ENCODE measurements at places on chromosomes 12 and 14. TPM values are rescaled to one million over a fixed set of nuclear protein-coding genes. Genes with fewer than 3 reads are reported as not detected.

DNA sequence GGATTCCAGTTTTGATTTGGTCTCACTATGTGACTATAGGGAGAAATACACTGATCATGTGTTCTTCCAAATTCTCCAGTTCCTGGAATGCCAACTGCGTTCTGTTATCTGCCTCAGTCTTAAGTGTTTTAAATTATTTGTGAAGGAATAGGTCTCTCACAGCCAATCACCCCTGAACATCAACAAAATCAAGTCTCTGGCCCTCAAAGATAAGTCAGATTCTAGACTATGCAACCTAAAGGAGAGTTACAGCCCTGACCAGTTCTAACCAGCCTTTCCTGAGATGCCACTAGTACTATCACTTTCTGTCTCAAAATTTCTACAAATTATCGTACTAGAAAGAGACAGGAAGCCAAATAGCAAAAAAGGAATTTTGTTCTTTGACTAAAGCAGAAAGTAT lies 22.3 kb downstream of the ZFC3H1 start:
- no peak for DNase-seq

DNA sequence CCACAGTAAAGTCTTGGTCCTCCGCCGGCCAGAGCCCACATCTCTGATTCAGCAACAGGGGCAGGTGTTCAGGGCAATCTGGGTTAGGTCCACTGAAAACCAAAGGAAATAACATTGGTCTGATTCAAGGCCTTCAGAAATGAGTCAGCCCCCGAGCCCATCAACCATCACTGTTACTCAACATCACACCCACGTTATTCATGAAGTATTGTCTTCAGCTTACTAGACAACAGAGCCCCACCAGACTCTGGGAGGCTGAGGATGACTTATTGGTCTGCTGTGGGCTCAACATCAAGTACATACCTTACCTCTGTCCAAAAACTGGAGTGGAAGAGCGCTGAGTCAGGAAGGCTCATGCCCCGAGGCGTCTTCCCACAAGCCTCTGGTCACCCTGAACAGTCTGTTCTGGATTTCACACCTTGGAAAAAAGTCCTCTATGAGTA lies 97.5 kb downstream of the ZFP36L1 start:
- peak; percentile 100 for DNase-seq

DNA sequence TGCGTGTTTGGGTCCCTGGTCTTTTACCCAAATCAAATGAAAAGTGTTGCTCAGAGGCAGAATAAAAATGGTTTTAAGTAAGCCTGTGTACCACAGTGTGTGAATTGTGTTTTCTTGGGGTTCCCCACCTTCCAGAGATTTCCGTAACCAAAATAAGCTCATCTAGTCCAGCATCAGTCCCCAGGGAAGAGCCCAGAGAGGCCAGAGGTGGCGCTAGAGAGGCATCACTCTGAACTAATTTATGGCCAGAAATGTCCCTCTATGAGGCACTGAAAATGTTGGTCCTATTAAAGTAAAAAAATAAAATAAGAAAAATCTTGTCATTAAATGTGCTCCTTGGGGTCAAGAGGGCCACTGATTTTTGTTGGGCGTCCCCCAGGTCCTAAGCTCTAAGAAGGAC lies 24.9 kb upstream of the PRKAB1 start:
- no peak for DNase-seq

DNA sequence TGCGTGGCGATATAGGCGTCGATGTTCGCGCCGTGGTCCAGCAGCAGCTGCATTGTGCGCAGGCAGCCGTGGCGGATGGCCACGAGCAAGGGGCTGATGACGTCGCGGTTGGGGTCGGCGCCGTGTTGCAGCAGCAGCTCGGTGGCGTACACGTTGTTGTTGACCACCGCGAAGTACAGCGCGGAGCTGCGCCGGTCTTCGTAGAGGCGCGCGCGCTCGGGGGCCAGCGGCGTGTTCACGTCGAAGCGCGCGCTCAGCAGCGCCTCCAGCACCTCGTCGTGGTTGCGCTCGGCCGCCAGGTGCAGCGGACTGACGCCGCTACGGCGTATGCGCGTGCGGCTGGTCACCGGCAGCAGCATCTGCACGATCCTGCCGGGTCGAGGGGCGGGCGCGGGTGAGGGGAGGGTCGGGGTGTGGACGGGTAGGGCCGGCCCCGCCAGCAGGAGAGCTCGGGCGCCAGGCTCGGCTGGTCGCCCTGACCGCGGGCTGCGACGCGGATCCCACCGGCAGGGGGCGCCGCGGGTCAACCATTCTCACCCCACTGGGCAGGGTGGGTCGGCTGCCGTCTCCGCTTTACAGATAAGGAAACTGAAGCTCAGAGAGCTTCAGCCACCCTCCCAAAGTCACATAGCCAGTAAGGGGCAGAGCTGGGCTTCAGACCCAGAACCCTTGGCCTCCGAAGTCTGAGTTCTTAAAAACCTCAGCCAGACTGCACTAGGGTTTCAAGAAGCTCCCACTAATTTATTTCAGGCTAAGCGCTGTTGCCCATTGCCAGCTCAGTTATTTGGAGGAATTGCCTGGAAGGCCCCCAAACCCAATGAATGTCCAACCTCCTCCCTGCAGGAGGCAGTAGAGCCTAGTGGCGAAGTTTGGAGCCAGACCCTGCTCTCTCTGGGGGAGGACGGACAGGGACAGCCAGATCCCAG lies 12.4 kb downstream of the FAM181A start:
- peak; percentile 53 for DNase-seq

DNA sequence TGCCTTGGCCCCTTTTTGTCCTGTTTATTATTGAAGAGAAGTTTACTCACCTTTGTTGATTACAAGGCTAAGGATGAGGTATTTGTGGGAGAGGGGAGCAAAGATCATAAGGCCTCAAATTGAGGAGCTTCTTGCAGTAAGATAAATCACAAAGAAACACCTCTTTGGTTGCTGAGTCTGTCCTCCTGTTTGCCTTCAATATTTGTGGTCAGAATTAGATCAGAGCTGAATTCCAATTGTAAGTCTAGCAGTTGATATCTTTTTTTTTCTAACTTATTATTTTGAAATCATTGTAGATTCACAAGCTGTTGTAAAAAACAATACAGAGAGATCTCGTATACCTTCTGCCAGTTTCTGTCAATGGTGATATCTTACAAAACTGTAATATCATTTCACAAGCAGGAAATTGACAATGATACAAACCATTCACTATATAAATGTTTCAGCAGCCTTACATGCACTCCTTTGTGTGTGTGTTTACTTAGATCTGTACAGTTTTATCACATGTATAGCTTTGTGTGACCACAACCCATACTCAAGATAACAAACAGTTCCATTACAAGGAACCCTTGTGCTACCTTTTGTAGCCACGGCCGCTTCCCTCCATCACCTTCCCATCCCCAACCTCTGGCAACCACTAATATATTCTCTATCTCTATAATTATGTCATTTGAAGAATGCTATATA lies 97.4 kb downstream of the KICS2 start:
- DNase-seq: peak; percentile 17

DNA sequence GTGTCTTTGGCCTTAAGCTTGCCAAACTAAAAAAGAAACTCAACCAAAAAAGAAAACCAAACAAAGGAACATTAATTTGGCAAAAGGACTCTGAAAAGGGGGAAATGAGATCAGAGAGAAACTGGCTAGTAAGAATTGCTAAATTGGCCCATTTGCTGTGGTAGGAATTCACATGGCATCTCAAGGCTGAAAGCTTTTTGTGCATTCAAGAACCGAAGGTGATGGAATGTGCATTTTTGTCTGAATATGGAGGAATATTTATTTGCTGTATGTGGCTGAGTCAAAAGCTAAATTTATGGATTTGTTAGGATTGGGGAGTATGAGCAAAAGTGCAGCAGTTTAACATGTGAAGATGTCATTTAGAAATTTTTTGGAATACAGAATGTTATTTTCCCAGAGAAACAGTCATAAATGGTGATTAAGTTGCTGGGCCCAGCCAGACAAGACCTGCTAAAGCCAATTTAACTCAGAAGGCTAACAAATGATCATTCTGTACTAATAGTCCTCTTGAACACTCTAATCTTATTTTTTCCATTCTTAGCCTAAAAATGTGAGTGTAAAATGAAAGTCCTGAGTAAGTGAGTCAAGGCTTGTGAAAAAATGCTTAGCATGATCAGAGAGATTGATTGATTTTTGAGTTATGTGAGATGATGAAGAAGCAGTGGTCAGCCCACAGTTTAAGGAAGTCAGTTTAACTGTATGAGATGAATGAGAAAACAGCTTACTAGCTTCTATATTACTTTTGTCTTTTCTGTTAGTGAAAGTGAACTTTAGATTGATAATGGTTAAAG lies 94.1 kb downstream of the ANO6 start:
- peak; percentile 80 for DNase-seq

DNA sequence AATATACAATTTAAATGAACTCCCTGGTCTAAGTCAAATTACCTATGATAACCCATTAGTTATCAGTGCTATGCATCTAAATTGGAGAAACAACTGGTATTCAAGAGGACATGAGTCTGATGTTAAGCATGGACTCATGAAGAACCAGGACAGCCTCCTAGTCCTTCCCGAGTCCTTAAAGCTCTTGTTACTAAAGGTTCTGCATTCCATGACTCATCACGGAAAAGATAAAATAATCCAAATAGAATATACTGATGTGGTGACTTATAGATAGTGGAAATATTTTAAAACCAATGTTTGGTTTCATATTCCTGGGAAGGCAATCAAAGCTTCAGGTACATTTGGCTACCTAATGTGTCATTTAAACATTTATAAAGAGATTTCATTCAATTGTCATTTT lies 117.2 kb upstream of the PMCH start:
- DNase-seq: no peak

DNA sequence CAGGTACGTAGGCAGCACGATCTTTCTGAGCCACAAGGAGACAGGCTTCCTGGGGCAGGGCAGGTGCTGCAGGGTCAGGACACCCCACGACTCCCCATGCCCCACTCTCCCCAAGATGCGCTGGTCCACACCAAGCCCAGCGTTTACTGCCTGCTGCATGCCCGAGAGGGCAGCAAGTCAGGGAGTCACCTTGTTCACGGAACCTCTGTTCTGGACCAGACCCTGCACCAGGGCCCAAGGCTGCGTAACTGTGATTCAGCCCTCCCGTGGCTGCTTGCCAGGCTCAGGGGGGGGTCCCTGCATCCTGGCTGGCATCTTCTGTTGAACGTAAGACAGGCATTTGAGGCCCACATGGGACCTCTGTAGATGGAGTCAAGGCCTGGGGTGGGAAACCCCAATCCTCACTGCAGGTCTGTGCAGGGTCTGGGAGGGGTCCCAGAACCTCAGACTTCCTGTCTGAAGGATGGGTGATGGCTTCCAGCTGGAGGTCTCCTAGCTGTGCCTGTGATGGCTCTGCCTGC lies 228.6 kb upstream of the RTL1 start:
- no peak for DNase-seq

GRCh38 chr12:62078020-62078419 lies 182.2 kb upstream of the USP15 start:
- no peak for DNase-seq

DNA sequence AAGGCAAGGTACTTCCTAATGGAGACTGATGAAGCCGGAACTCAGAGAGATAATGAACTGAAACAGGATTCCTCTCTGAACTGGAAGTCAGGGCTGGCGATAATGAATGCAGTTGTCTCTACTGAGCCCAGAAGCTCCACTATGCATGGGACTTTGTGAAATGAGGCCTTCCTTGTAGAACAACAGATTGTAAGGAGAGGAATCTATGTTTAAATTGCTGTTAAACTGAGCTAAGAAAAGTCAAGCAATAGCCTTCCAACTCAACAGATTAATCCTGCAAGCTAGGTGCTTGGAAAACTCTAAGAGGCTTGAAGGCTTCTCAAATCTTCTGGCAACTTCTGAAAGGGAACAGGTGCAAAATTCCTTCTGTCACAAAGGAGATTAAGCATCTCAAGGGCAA lies 119.5 kb upstream of the ARHGAP5 start:
- no peak for DNase-seq

DNA sequence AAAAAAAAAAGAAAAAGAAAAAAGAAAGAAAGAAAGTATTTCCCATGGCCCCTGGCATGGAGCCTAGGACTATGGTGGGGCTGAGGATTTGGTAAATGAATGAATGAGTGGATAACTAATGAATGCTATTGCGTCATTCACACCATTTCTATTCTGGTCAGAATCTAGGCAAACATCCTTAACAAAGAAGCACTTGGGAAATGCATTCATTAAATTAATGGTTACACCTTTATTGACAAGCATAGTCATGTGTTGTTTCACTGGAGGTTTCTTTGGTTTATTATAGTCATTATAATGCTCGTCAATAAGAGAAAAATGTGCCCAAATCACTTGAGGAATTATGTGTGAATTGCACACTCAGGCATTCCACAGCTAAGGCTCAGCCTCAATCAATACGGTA lies 13.6 kb upstream of the AQP2 start:
- DNase-seq: no peak

DNA sequence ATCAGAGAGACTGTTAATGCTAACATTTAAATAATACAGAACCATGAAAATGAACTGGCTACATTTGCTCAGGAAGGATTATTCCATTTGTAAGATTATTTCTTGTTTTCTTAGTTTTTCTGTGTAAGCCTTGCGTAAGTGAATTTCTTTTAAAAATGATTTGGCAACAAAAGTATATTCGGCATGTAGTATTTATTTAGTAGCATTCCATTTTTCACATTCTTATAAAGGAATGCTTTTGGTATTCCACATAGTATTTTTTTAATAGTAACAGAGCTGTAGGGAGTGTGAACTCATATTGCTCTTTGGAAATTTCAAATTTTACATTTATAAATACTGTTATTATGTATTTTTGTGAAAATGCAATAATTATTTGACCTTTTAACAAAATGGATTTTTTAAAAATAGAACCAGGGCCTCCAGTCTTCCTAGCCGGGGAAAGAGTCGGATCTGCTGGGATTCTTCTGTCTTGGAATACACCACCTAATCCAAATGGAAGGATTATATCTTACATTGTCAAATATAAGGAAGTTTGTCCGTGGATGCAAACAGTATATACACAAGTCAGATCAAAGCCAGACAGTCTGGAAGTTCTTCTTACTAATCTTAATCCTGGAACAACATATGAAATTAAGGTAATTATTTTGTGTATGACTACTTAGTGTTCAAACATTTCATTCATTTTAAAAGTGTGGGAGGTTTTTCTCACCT lies 1.2 kb downstream of the PTPRQ start:
- peak; percentile 58 for DNase-seq

- no peak for DNase-seq
Measured at GRCh38 chr12:96130396-96131059, 63.6 kb upstream of the ELK3 start.

DNA sequence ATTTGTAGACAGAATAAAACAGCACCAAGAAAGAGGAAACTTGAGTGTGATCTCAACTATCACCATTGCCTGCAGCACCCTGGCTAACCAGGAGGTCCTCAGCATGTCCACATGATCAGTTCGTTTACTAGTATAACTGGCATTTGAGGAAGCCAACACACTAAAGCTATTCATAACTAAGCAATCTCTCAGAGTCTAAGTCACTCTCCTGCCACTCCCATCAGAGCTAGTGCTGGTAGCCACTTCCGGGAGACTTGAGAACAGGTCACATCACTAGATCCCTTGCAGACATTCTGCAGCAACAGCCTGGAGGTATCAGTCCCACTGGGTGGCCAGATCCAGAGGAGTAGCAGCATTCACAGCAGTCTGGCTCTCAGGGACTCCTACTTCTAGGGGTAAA lies 352.9 kb upstream of the OR4E1 start:
- no peak for DNase-seq

- no peak for DNase-seq
Measured at GRCh38 chr12:94074216-94074979, 74.0 kb upstream of the PLXNC1 start.

The ZNF641 gene
- 8.1 TPM for total RNA-seq

The HPD gene
- total RNA-seq: 0.26 TPM

The RIMBP2 gene
- 0.17 TPM for total RNA-seq

The PLEKHA5 gene
- 50.4 TPM for total RNA-seq

The LRRIQ1 gene
- total RNA-seq: under 0.01 TPM

The MLH3 gene
- total RNA-seq: 53.8 TPM

The EFS gene
- total RNA-seq: 12.2 TPM

The DPF3 gene
- total RNA-seq: 13.7 TPM

The INSM2 gene
- not detected for total RNA-seq
